SK-N-SH (cell line): ENCODE measurements at places on chromosomes 12 and 14. TPM values are rescaled to one million over a fixed set of nuclear protein-coding genes. Genes with fewer than 3 reads are reported as not detected.

The POTEG gene
- polyA plus RNA-seq, result 0.43 and 0.70 TPM in 2 replicates

The PPP4R3A gene
- 32.1 and 34.9 TPM in 2 replicates for polyA plus RNA-seq

The LUM gene
- 30.6 and 50.2 TPM in 2 replicates for polyA plus RNA-seq

DNA sequence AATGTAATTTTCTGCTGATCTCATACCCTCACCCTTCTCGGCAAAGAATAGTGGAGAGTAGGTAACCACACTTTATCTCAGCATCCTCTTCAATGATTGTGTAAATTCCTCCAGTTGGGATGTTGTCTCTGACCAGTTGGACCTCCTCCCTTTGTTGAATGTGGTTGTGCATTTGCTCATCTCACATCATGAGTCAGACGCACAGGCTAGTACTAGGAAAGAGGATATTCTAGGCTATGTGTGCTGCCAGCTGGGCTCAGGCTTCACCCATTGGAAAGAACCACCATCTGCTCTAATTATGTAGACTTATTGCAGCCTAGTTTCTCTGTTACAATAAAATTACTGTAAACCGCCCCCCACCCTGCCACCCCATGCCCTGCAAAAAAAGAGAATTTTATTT lies 90.3 kb downstream of the LMO3 start:
- no peak for DNase-seq
- H3K4me3 ChIP-seq, result no peak overlapping the region
- no peaks in the 10 kb centered on the region for H3K27me3 ChIP-seq

- peaks cover 2% of the 10 kb centered on the region; the same call in 1 of the 2 replicates for H3K4me1 ChIP-seq
- H3K27me3 ChIP-seq, result no peaks in the 10 kb centered on the region
- no peak overlapping the region for H3K27ac ChIP-seq
These were observed 14.6 kb downstream of the PCNX4 start for GRCh38 chr14:60106339-60106738.

- H3K4me3 ChIP-seq, result no peak overlapping the region
- H3K36me3 ChIP-seq, result no peaks in the 10 kb centered on the region
- peaks cover 66% of the 10 kb centered on the region for H3K4me1 ChIP-seq
- H3K27ac ChIP-seq, result no peak overlapping the region
- DNase-seq, result no peak
These were observed 151.1 kb downstream of the DPF3 start for GRCh38 chr14:72742838-72743195.

GRCh38 chr14:22671622-22672021 lies 27.5 kb upstream of the OR6J1 start:
- peaks cover 13% of the 10 kb centered on the region; the same call in 1 of the 2 replicates for H3K27me3 ChIP-seq
- H3K36me3 ChIP-seq, result no peaks in the 10 kb centered on the region
- H3K4me1 ChIP-seq, result no peaks in the 10 kb centered on the region
- H3K27ac ChIP-seq, result no peak overlapping the region
- no peak for DNase-seq

DNA sequence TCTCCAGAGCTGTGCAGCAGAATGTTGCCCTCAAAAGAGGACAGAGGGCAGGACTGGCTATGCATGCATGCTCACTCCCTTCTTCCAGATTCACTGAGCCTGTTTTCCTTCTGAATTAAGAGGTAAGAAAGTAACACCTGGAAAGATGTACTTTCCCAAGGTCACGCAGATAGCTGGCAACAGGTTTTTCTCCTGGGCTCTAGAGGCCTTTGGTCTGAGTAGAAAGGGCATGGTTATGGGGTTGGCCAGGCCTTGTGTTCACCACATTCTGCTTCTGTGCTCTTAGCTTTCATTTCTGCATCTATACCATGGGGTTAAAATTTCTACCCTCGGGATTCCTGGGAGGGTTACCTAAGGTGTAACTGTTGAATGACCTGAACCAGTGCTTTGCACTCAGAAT lies 57.5 kb downstream of the RASSF3 start:
- H3K27ac ChIP-seq, result no peak overlapping the region
- H3K4me1 ChIP-seq, result peaks cover 42% of the 10 kb centered on the region

GRCh38 chr12:113278633-113279032 lies 56.3 kb downstream of the SLC8B1 start:
- H3K27me3 ChIP-seq, result no peaks in the 10 kb centered on the region
- H3K27ac ChIP-seq, result no peak overlapping the region
- DNase-seq, result no peak

GRCh38 chr14:70416725-70417349 lies at the start of gene SYNJ2BP:
Gene SYNJ2BP (minus strand): TSS chr14:70417090. CDS start chr14:70416963, 127 bp downstream.
- H3K27me3 ChIP-seq, result no peaks in the 10 kb centered on the region
- peak; percentile 80 for DNase-seq
- H3K4me1 ChIP-seq, result peaks cover 2% of the 10 kb centered on the region
- peak within 1 kb of the TSS; percentile 91 for H3K4me3 ChIP-seq
